ENCODE measurements at places on chromosomes 5 and 9.

DNA sequence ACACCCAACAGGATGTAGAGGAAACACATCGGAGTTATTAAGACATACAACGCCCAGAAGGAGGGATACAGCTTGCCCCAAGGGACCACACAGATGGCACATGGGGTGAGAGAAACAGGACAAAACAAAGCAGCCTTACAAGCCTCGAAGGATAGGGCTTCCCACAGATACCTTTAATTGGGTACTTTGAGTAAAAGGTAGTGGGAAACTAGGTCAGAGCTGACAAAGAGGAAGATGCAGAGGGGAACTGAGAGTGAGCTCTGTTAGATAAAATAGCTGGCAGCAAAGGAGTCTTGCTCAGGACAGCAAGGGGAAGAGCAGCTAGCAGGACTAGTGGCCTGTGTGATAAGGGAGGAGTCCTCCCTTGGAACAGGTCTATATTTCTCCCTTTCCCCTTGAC is 48.2 kb downstream of the OTP start:
- no peak for DNase-seq

GRCh38 chr9:91190062-91190461 is 171.7 kb downstream of the AUH start:
- no peak for DNase-seq

- DNase-seq = no peak
Measured at GRCh38 chr5:120258123-120258522, 206.0 kb upstream of the PRR16 start.

DNA sequence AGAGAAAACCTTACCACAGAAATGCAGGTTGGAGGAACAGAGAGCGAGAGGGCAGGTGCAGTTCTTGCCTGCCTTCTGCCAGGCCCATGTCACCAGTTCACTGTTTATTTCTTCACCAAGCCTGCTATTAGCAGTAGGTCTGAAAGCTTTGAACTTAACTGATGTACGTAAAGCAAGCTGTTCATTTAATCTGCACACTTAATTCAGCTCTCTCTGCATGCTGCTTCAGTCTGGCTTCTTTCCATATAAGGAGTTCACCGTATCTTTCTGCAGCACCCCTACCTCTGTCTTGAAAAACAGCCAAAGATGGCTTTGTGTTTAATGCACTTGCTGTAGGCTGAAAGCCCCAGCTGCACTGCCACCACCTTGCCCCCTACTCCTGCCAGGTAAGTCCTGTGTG is 205.1 kb downstream of the RAB3C start:
- no peak for DNase-seq

- peak; percentile 57 for DNase-seq
Measured at GRCh38 chr9:136882109-136882946, 4.0 kb upstream of the TRAF2 start.

DNA sequence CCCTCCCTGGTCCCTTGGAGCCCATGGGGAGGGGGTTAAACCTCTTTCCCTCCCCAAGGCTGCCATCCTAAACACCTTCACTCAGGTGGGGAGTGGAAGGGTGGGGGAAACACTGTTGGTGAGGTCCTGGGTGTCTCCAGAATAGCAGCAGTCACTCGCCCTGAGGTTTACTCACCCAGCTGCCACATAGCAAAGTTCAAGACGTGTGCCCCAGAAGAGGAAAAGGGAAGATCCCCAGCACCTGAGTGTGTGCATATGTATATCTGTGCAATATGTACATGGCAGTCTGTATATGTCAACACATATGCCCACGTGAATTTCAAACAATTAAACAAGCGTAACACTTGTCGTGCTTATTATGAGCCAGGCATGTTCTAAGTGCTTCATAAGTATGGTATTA is 31.3 kb upstream of the SMU1 start:
- no peak for DNase-seq

- no peak for DNase-seq
Measured at GRCh38 chr9:37056046-37056920, 22.2 kb upstream of the PAX5 start.

DNA sequence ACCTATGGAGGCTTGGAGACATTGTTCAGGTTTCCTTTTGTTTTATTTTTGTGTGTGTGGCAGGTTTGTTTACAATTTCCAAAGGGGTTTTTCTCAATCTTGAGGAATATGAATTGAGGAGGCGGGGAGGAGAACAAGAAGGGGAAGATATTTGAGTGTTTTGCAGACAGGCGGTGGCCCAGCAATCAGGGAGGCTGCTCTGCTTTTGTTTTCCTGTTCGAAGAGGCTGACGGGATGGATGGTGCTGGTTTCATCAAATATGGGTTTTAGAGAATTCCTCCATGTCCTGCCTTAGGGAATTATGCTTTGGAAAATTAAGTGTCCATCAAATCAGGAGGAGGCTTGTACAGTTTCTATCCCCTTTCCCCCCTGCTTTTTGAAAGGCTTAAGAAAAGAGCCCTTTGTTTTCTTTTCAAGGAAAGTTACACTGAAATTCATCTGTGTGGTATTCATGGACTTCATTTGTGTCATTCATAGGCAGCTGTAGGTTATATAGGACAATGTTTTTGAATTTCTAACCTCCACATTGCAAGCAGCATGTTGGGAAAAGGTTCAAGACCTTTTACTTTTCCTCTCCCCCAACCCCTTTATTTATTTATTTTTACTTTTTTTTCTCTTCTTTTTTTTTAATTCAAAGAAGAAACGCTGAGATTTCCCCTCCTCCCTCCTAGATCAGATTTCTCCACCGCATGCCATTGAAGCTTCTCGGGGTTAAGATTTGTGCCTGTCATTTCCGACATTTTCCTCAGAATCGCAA is 107.4 kb downstream of the ZNF462 start:
- DNase-seq = no peak

- DNase-seq = no peak
Measured at GRCh38 chr5:23727271-23727670, 219.9 kb downstream of the PRDM9 start.

GRCh38 chr5:54620141-54620933 is 102.8 kb downstream of the SNX18 start:
- no peak for DNase-seq
